ENCODE measurements at places on chromosomes 13 and 19.

DNA sequence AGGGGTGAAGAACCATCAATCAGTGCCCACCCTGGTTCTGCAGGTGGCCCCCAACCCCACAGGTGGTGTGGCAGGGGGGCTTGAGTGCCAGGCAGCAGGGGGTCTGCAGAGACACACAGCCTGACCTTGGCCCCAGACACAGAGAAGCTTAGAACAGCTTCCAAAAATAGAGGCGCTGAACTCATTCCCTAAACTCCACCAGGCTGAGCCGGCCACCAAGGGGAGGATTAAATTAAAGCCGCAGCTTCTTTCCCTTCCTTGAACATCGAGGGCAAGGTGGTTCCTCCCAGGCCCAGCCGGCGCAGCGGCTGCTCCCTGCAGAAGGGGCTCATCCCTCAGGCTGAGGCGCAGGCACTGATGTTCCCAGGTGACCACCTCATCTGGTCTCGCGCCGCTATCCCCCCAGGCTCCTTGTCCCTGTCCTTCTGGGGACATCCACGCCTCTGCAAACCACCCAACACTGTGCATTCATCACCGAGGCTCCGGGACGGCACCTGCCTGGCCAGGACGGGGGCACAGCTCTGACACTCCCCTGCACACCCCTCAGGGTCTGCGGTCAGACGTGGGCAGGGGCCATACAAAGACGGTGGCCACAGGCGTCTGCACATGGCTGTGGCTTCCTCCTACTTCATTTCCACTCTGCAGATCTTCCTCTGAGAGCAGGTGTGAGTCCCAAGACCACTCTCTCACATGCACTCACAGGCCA is 30.9 kb downstream of the LAMP1 start:
- DNase-seq: no peak

DNA sequence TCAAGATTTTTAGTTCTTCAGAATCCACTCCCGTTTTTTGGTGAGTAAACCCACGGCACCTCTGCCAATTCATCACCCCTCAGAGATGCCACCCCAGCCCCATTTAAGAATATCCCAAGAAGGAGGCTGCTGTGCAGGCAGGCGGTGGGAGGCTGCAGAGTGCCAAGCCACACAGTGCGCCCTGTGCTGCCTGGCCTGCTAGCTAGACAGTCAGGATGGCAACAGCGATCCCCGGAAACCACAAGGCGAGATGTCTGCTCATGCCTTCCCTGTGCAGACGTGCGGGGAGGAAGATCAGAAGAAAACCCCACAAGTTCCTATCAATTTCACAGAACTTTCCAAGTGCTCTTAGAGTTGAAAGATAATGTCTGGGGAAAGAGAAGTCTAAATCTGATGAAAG is 64.8 kb upstream of the GPR183 start:
- no peak for DNase-seq

DNA sequence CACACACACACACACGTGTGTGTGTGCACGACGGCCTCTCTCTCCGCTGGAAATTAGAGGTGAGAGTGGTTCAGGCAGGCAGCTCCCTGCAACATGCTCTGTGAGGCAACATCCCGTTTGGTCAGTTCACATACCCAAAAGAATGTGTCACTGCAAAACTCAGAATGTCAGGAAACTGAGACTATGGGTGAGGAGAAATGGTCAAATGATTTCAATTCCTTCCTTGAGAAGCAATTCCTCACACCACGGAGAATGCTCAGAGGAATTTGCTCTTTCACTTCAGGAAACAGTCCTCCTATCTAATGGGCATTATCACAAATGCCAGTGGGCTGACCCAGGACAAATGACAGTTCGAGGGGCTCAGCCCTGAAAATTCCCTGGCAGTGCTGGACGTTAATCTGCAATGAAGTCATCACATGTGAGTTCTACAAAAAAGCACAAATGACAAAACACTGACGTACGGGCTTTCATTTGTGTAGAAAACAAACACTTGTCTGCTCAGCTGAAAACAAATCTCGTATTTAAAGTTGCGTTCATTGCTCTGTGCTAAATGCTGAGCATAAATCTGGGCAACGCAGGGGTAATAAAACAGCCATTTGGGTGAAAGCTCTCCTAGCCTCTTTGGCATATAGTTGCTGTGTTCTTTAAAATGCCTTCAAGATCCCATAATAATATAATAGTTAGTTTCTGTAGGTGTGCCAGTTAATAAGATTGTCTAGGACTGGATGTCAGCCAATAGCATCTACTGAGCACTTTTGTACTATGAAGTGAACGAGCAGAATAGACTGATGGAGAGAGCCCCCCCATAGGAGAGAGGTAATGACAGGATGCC is 18.6 kb upstream of the LATS2 start:
- no peak for DNase-seq

GRCh38 chr13:33111414-33112110 is 95.3 kb downstream of the KL start:
- no peak for DNase-seq

DNA sequence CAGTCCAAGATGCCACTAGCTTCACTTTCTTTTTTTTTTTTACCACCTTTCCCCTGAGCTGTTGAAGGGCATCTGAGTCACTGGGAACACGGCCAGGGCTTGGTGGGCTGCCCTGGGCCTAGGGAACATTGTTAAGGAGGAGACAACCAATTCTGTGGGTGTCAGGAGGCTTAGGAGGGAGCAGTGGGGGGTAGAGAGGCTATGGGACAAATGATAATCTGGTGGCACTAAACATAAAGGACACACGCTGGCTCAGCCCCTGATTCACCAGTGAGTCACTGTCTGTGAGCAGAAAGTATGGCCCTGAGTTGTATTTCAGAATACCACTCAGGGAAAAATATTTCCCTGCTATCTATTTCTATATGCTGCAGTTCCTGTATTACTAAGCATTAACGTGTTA is 207.8 kb downstream of the DCLK1 start:
- DNase-seq: no peak

- DNase-seq: no peak
Observed at GRCh38 chr19:15292847-15293582, 39.3 kb downstream of the BRD4 start.

DNA sequence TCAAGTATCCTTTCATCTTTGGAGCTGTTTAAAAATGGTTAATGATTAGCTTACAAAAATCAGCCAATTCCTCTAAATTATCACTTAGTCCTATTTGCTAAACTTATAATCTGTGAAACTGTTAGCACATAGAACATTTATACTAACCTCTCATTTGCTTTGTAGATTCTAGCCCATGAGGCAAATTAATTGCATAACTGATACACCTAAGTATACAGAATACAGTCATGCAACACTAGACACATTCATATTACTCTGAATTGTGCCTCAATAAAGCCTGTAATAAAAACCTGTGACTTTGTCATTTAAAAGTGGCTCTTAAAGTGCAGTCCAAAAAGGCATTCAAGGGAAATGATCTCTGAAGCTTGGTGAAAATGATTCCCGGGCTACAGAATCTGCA is 21.0 kb downstream of the SERPINE3 start:
- DNase-seq: no peak

DNA sequence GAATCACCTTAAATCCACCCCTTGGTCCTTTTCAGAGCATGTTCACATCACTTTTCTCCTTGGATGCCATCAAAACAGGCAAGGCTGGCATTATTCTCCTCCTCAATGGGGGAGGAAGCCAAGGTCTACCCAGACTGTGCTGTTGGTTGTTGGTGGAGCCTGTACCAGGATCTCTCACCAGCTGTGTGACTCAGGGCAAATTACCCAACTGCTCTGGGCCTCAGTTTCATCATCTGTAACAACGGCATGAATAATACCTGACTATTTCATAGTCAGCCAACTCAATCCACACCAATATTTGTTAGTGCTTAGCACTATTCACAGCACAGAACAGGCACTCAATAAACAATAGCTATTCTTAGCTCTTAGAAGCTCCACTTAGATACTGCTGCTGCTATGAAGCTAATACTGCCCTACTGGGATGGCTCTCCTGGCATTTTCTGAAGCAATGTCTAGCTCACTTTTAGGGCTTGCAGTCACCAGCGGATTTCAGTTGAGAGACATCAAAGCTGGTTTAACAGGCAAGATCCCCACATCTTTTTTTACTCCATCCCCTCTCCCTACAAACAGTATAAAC is 116.9 kb downstream of the CCNA1 start:
- no peak for DNase-seq

GRCh38 chr13:39637890-39638289 is 17.6 kb upstream of the COG6 start:
- no peak for DNase-seq

DNA sequence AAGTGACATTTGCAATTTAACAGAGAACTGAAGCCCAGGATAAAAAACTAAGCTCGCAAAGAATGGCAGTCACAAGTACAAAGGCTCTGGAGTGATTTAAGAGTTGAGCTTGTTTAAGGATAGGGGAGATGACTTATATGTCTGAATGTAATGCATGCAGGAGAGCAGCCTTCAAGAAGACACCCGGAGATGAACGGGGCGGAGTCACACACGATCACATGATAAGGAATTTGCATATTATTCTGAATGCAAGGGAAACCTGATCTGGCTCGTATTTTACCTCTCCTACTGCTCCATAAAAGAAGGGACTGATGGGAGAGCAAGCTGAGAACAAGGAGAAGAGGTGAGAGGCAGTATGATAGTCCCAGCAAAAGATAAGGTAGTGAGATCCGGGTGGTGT is 12.9 kb downstream of the TBC1D4 start:
- peak; percentile 33 for DNase-seq

GRCh38 chr13:77184455-77184854 is 142.4 kb downstream of the MYCBP2 start:
- no peak for DNase-seq

DNA sequence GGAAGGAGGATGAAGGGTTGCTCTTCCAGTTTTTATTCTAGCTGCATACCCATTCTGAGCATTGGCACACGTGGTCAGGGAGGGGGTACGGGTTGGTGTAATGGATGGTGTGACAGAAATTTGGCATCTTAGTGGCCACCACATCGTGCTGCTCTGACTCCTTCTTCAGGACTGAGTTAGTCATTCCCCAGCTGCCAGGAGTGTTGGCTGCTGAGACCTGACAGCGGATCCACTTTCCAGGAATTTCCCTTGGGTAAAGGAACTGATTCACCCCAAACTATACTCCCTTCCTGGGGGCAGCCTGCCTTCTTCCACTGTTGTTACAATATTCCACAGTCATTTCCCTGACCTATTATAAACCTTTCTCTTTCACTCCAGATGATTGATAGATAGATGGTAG is 595.5 kb upstream of the KLHL1 start:
- no peak for DNase-seq

GRCh38 chr13:26872525-26873385 is 112.2 kb upstream of the GPR12 start:
- peak; percentile 88 for DNase-seq

GRCh38 chr13:32045982-32046785 is 14.6 kb downstream of the FRY start:
- DNase-seq: no peak

DNA sequence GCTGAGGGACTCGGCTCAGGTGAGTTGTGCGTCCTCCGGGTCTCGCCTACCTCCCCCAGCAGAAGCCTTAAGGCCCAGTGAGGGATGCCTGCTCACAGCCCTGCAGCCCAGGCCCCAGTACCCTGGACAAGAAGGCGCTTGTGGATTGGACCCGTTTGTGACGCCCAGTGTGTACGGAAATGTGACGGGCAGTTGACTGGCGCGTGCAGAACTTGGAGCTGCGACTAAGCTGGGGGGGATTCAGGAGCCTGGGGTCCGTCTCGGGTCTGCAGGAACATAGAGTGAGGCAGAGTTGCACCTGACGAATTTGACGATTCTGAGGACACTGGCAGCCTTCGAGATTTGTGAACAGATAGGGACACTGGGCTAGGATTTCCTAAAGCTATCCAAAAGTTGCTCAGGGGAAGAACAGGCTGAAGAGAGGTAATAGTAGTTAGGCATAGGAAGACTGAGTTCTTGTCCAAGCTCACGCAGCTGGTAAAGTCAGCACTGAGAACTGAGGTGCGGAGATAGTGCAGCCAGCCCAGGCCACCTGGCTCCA is 519 bp downstream of the ZNF551 start:
- no peak for DNase-seq

DNA sequence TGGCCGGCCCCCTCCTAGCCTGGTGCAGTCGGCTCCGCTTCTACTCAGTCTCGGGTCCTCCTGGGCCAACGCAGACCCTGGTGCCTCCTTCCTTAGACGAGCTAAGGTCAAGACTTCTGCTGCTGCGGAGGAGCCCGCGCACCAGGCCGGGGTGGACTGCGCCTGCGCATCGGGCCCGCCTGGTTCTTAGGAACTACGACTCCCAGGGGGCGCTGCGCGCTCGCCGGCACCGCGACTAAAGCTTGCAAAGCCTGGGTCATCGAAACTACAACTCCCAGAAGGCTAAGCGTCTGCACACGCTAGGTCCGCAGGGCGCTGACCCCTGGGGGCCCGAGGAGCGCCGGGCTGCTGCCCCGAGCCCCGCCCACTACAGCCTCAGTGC is at the start of gene ZNF835:
ZNF835 (minus strand) TSS at position 145 of the 382 bp plus-strand sequence. CDS start 6,559 bp downstream, outside the sequence.
- no peak for DNase-seq

- no peak for DNase-seq
Observed at GRCh38 chr19:4044990-4045465, 21.7 kb downstream of the ZBTB7A start.

GRCh38 chr19:16207490-16208025 is 9.8 kb downstream of the AP1M1 start:
- DNase-seq: peak; percentile 7

- no peak for DNase-seq
Observed at GRCh38 chr13:44739539-44739938, 163.4 kb upstream of the TSC22D1 start.

GRCh38 chr19:42092350-42092749 is 16.4 kb downstream of the ZNF574 start:
- DNase-seq: peak; percentile 69

GRCh38 chr19:45753548-45753947 is 15.5 kb downstream of the SIX5 start:
- DNase-seq: peak; percentile 73

- no peak for DNase-seq
Observed at GRCh38 chr13:79593641-79594275, 112.8 kb downstream of the NDFIP2 start.

- DNase-seq: peak; percentile 98
Observed at GRCh38 chr19:58543826-58544590, at the start of gene TRIM28. TSS of gene TRIM28 (plus strand) at chr19:58544064. CDS start at chr19:58544758, 694 bp downstream.

DNA sequence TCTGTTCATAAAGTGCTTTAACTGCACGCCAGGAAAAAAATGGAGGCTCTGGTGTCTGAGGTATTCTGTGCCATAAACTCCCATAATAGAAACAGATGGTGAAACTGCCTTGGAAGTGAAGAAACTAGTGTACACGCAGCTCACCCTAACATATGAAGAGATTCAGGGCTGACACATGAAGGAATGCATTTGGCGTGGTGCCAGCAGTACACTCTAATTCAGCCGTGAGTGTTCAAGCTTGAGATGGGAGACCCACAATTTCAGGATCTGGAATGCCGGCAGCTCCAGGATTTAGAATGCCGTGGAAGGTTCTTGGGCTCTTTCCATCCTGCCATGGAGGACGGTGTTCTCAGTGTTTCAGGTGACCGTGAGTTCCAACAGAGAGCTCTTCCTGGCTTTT is 478.4 kb downstream of the TSHZ3 start:
- no peak for DNase-seq

DNA sequence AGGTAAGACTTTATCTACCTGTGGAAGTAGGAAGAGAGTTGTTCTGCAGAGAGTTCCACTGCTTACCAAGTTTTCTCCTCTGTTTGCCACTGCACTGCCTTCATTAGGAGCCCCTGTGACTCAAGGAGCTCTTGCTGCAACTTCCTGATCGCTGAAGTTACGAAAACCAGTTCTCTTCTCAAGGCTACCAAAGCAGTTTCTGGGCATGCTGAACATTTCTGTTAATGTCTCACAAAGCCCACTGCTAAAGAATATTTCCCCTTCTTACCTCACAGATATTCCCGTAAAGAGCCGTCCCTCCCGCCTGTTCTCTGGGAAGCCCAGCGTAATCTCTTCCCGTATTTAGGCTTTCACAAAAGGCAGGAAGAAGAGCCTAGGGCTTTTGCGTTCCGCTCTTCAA is 82.6 kb upstream of the OXGR1 start:
- DNase-seq: no peak

All from WTC11 (cell line).